ENCODE measurements at places on chromosomes 4 and X.

GRCh38 chr4:168863719-168864647, 146.1 kb downstream of the CBR4 start:
- no peak for DNase-seq

DNA sequence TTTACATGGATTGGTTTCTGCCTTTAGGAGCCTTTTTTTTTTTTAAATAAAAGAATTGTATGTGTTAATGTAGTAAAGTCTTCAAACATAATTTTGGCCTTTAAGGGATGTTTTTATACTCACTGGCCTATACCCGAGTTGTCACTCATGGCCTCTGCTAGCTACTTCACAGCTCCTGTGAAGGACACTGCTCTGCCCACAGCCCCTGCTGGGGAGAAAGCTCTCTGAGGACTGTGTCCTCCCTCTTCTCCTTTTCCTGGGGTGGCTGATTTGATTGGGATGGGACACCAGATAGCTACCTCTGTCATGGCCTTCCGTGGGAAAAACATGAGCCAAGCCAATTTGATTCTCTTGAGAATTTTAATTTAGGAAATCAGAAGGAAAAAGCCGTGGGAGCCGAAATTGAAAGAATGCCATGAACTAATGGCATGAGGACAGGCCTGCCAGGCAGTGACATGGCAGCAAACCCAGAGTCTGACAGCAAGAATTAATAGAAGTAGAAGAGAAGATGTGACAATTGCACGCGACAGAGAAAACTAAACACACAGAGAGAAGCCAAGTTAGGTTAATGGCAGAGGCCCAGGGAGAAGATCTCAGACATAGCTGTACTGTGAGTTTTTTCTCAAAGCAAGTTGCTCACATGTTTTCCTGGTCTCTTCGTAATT, 81.4 kb downstream of the ARHGAP10 start:
- DNase-seq = no peak

DNA sequence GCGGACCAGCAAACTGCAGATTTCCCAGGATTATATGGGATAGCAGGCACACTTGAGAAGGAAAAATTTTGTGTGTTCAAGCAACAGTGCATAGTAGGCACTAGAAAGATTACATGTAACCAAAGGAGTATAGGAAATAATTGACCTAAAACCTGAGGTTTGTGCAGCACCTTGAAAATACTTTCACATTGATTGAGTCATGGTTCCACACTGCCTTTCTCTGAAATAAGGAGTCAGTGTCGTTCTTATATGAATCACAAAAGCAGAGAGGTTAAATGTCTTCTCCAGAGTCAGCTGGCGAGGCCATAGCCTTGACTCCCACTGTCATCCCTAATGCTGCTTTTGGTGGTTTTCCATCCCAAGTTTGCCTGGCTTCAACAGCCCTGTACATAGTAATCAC, 138.9 kb downstream of the SOWAHB start:
- DNase-seq = no peak

- no peak for DNase-seq
Measured at GRCh38 chr4:73967866-73968265, 14.0 kb downstream of the PF4 start.

DNA sequence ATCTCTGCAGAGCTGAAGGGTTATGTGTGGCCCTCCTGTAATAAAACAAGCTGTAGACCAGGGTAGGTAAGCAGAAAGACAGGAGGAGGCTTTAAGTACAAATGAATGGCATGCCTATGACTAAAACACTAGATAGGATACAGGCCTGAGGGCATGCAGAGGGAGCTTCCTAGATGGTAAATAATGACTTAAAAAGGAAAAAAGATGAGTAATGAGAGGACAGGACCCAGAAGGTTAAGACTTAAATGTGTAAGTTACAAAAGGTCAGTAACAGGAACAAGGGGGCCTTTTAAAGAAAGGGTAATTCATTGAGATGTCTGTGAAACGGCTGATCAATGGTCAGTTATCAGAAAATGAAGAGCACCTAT, 194.8 kb downstream of the SOWAHB start:
- DNase-seq = no peak

DNA sequence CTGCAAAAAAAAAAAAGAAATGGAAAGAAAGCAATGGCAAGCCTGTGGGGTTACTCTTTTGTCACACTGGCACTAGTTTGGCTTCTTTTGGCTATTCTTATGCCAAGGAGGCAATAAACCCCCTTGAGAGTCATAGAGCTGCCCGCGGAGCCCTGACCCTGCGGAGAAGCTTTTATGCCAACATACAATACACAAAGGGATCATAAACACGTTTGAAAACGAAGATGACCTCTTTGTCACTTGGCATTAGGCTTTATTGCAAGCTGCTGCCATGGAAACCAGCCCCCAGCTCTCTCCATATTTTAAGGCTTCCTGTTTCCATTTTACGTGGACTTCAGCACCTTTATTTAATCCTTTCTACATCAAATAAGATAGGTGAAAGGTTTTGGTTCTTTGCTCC, 7.6 kb downstream of the NEUROG2 start:
- no peak for DNase-seq

DNA sequence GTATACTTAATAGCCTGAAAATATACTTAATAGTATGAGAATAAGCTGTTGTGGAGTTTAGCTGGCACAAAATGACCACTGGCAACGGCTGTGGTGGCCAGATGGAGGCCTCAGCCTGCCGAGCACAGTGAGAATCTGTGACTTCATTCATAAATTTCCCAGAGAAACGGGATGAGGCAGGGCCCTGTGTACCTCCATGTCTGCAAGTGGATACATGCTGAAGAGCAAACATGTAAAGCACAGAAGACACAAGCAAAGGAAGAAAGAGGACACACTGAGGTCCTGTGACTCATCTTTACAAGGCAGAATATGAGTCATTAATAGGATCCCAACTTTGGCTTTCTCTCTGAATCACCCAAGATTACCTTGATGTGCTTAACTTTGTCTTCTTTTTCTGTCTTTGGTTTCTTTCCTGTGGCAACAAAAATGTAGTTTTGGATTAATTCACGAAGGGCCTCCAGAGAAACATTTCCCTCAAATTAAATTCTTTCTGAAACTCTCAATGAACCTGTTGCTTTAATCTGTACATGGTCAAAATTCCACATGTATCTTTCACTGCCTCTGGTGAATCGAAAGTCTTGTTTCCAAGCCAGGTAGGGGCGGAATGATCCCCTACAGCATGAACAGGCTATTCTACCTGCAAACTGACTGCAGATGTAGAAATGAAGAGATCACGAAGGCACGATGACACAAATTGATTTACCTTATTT, 56.4 kb downstream of the IRF2 start:
- DNase-seq = peak; percentile 60

- no peak for DNase-seq
Measured at GRCh38 chr4:26281881-26282280, 38.9 kb upstream of the RBPJ start.

- peak; percentile 5 for DNase-seq
Measured at GRCh38 chrX:110420771-110421499, 62.3 kb downstream of the RTL9 start.

DNA sequence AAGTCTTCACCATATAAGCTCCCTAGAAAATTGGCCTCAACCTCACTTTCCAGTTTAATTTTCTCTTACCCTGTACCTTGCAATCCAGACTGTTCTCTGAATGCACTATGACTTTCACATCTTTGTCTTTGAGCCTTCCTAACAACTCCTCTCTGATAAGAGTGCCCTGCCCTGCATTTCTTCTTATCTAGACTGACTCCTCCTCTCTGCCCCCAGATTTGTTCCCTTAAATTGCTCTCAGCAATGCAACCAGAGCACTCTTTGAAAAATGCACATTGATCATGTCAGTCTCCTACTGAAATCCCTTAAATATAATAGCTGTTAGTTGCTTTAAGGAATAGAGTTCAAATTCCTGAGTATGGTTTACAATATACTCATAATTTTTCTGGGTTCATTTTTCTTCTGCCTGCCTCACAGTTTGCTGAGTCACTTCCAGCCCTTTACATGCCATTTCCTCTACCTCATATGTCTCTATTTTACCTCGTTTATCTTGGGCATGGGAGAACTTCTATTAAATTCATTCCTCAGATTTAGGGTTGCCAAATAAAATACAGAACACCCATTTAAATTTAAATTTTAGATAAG, 582.7 kb upstream of the AADAT start:
- DNase-seq = no peak

DNA sequence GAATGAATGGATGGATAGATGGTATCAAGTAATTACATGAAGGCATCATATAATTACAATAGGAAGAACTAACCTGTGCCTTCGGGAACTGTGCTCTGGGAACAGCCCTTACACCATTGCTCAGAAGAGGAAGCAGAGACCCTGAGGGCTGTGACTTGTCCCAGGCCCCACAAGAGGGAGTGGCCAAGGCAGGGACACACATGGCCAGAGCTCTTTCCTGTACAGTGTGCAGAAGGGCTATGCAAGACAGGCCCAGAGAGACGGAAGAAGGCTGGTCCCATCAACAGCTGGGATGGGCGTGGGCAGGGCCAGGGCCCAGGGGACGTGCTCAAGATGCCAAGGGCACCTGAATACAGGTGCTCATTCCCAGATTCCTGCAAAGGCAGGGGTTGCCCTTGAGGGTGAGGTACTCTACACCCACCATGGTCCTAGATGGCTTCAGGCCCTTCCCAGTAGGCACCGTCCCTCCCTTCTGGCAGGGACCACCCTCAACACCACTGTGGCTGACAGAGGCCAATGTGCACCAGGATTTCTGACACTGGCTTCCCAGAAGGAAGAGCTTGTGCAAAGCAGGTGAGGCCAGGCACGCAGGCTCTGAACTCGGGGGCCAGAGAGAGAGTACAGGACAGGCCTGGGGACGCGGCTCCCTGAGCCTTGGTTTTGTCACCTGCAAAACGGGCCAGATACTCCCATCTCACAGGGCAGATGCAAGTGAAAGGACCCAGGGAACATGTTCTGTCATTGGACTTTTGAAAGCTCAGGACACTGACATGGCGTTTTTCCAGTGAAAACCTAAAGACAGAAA, 1.7 kb downstream of the EVC2 start:
- peak; percentile 1 for DNase-seq

GRCh38 chr4:88041626-88042025, 34.2 kb downstream of the PKD2 start:
- no peak for DNase-seq

GRCh38 chr4:120589787-120590186, 332.7 kb downstream of the PRDM5 start:
- DNase-seq = no peak

GRCh38 chrX:107301253-107301652, 94.8 kb downstream of the DNAAF6 start:
- DNase-seq = no peak

GRCh38 chr4:155795991-155796390, 37.2 kb downstream of the GUCY1B1 start:
- peak; percentile 8 for DNase-seq

GRCh38 chr4:957581-958313, 15.6 kb downstream of the DGKQ start:
- DNase-seq = no peak

DNA sequence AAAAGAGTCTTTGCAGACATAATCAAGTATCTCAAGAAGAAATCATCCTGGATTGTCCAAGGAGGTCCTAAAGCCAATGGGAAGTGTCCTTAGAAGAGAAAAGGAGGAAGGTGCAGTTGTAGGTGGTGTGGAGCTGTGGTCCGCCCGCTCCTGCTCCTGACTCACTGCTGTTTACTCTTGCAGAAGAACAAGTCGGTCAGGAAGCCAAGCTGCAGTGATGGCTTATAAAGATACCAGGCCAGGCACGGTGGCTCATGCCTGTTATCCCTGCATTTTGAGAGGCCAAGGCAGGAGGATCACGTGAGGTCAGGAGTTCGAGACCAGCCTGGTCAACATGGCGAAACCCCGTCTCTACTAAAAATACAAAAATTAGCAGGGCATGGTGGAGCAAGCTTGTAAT, 66.4 kb upstream of the ATP6AP2 start:
- DNase-seq = no peak

DNA sequence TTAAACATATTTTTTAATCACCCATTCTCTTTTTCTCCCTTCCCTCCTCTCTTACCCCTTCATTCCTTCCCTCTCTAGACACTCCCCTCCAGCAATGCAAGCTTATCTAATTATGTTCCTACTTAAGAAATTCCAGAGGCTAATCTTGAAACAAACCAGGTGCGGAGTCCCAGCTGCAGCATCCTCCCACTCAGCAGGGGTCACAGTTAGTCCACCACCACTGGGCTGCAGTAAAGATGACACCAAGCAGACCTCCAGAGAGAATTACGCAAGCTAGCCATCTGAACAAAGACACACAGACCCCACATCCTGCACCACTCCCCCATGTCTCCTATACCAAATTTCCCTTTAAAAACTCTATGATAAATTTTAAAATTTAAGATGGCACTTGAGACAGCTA, 13.9 kb upstream of the SEC24B start:
- DNase-seq = no peak

- no peak for DNase-seq
Measured at GRCh38 chrX:110403441-110404238, 45.0 kb downstream of the RTL9 start.

- peak; percentile 16 for DNase-seq
Measured at GRCh38 chr4:112083587-112084347, 61.5 kb upstream of the FAM241A start.

DNA sequence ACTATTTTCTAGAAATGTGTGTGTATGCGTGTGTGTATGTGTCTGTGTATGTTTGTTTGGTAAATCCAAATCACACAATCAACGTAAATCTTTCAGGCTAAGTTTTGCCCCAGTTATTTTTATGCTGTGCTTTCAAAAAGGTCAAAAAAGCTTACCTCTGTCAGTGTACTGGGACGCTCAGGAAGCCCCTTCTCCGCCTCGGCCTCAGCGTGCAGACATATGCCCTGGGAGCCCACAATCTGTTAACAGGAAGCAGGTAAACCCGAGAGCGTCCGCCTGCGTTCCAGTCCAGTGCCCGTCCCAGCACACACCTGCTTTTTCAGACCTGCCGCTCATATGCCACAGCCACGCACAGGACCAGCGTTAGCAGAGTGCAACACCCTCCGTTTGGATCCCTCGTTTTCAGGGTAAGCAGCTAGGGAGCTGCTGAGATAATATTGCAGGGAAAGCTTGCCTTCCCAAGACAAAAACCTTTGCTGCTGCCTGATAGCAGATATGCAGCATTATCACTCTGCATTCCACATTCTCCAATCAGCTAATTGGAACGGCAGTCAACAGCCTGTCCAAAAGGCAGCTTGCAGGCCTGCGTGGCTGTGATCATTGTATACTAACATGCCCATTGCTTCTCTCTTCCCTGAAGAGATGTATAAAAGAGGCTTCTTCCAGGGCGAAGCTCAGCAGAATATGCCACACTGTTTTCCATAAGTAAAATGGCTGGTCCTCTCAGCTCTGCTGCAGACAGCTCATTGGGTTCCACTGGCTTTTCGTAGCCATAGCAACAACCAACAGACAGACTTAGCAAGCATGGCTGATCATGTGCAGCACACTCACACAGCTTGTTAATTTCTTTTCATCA, at the start of gene SORBS2:
Gene SORBS2, minus strand, starts transcription at position 686 of the 856 bp plus-strand sequence. CDS start 121,623 bp downstream, outside the sequence.
- DNase-seq = peak; percentile 81

- peak; percentile 17 for DNase-seq
Measured at GRCh38 chrX:65601530-65602220, 65.8 kb upstream of the MSN start.

GRCh38 chr4:106707776-106708463, 328.2 kb downstream of the DKK2 start:
- DNase-seq = no peak

Measured in SW480 (cell line).